ENCODE measurements at places on chromosomes 6 and 20.

DNA sequence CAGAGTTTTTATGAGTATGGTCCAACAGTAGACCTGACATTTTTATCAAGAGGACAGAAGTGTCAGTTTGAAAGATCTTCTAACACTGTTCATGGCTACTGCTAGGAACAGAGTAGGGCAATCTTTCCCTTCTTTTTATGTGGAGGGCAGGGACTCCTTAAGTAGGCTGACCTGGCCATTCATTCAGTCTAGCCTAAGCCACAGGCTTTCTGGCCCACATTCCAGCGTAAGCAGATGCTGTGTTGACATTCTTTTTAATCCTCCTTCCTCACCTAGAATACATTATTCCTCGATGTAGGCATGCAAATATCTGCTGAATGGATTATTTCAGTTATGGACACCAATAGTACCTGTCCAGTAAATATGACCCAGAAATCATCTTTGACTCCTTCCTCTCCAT, 188.3 kb downstream of the ATXN1 start:
- no peak for DNase-seq

DNA sequence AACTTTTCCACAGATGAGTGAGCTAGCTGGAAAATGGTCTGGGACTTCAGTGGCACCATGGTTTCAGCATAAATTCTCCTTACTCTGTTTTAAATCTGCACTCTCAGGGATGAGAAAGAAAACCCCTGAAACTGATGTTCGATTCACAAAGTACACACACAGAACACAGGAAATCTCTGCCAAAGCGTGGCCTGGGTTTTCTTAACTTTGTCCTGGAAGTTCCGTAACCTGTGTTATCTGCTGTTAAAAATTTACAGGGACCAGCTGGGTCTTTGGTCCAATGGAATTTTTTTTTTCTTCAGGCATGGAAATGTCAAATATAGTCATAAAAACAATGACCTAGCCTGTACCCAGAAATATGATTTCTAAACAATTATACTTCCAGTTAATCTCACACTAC, 7.3 kb downstream of the SCML4 start:
- no peak for DNase-seq

- DNase-seq: no peak
These were observed 30.4 kb downstream of the KCNB1 start for GRCh38 chr20:49452011-49452482.

- no peak for DNase-seq
These were observed 15.4 kb upstream of the KHDC1L start for GRCh38 chr6:73240730-73241129.

GRCh38 chr6:3190056-3190455, 32.7 kb upstream of the TUBB2A start:
- no peak for DNase-seq

DNA sequence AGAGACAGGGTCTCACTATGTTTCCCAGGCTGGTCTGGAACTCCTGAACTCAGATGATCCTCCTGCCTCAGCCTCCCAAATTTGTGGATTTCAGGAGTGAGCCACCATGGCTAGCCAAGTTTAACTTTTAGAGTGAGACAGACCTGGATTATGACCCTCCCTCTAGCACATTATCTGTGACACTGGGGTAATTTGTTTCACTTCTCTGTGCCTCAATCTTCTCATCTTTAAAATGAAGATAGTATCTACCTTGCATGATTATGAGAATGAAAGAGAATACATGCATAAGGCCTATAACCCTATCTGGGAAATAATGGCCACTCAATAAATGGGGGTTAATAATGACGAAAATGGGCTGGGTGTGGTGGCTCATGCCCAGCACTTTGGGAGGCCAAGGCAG, 373.6 kb downstream of the SYNE1 start:
- no peak for DNase-seq

DNA sequence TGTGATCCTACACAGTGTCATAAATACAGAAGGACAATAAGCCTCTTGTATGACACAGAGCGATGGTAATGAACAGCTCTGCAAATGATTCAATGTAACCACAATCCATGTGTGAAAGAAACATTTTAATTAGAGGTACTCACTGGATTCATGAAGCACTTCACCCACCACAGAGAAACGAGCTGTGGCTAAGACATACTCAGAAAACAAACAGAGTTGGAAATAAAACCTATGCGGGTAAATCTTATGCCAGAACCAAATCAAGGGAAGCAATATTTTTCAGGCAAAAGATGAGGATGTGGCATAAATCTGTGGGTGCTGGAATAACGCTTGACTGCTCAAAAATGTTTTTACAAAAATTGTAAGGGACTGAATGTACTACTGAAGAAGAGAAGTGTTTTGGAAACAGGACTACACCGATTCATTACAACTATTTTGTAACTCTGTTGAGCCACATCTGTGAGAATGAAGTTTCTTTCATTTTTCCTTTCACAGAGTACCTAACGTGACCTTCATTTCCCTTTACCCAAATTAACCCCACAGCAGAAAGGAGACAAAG, 112.1 kb downstream of the WDR27 start:
- DNase-seq: peak; percentile 37

DNA sequence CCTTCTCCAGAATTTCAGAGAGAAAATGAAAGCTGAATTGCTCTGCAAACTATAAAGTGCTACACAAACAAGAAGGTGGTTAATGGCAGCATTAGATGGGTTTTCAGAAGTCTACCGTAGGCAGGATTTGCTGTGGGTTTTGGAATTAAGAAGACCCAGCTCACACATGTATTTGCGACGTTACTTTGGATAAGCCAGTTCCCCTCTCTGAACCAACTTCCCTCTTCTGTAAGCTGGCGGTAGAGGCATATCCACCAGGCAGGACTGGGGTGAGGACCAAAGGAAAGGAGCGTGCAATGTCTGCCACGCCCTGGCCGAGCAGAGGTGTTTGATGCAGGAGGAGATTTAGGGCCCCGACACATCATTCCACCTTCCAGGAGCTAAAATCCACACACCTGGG, 6.9 kb downstream of the RSPO4 start:
- no peak for DNase-seq

- no peak for DNase-seq
These were observed 39.8 kb upstream of the RSPO4 start for GRCh38 chr20:1041845-1042390.

- no peak for DNase-seq
These were observed 106.4 kb upstream of the PRSS16 start for GRCh38 chr6:27140999-27141528.
